ENCODE measurements at places on chromosomes 1 and 21.

GRCh38 chr1:147586414-147586813, 45.1 kb downstream of the BCL9 start:
- DNase-seq, result no peak

GRCh38 chr1:151984313-151984956, 9.2 kb downstream of the S100A10 start:
- no peak for DNase-seq

GRCh38 chr1:22750685-22751051, 40.0 kb downstream of the EPHB2 start:
- no peak for DNase-seq

DNA sequence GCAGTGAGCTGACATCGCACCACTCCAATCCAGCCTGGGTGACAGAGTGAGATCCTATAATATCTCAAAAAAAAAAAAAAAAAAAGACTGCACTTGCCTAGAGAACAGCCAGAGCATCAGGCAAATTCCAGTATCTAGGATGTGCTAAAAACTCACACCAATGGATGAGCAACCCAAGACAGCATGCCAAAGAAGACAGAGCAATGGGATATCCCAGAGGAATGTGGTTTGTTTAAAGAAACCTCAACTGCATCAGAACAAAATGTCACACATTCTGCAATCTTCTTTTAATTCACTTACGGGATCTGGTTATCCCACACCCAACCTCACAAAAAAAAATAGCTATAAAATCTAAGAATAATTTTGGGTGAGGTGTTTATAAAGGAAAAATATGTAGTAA, 7.3 kb downstream of the KCNH1 start:
- DNase-seq, result no peak

DNA sequence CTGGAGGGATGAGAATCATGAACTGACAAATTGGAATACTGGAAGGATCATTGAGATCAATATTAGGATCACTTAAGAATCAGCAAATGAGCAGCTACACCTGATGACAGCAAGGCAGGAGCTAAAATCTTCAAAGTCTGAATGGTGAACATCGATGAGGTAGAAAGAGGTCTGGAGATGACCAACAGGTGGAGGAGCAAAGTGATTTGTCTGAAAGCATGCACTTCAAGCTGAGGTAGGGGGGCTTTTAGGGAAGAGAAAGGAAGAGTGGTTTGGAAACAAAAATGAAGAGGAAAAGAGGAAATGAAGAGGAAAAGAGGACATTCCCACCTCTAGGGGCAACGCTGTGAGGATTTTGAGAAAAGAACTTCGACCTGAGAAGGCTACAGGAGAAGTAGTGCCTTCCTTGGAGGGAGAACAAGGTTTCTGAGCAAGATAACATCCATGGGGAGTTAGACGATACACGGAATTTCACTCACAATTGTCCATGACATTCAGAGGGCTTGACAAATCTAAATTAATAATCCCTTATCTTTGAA, 79.0 kb downstream of the APP start:
- no peak for DNase-seq

DNA sequence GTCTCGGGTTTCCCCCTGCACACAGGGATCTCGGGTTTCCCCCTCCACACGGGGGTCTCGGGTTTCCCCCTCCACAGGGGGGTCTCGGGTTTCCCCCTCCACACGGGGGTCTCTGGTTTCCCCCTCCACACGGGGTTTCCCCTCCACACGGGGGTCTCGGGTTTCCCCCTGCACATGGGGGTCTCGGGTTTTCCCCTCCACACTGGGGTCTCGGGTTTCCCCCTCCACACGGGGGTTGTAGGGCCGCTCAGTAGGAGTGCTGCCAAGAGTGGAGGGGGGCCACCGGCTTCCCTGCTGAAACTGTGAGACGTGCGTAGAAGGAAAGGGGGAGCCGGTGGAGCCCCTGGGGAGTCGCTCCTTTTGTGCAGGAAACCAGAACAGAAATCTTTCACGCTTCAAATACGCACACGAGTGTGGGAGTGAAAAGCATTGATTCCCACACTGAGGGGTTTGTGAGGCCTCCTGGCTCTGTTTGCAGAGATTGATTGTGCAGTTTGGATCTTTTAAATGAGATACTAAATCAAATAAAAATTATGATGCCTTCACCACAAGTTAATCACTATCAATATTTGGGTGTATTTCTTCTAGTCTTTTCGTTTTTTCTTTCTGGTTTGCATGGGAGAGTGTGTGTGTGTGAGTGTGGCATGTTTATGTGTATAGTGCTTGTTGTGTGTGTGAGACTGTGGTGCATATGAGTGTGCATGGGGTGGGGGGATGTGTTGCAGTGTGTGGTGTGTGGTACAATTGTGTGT, 54.3 kb upstream of the TRAPPC10 start:
- no peak for DNase-seq

DNA sequence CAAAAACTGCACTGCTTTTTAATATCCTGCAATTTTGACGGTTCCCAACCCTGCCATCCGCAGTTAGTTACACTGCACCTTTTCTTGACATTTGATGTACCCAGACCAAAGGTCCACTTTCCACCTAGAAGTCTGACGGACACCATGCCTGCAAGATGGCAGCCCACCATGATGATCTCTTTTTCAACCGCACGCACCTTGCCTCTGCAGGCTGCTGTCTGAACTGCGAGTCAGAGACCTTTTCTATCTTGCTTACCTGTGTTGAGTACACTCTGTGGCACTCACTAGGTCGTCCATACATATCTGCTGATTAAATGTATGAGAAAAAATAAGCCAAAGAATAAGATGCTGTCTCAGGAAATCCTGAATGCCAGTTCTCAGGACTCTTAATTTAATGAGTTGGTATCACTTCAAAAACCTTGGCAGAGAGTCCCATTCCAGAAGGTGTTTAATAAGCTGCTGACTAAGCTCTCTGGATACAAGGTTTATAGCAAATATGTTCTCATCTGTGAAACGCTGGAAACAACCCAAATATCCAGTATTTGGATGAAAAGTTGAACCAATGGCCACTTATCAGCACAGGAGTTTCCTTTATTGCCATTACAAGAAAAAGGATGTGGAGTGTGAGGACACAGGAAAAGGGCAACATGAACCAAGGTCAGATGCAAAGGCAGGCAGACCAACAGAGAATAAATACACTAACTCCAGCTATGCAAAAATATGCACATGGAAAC, 37.9 kb downstream of the GNG12 start:
- DNase-seq, result no peak

DNA sequence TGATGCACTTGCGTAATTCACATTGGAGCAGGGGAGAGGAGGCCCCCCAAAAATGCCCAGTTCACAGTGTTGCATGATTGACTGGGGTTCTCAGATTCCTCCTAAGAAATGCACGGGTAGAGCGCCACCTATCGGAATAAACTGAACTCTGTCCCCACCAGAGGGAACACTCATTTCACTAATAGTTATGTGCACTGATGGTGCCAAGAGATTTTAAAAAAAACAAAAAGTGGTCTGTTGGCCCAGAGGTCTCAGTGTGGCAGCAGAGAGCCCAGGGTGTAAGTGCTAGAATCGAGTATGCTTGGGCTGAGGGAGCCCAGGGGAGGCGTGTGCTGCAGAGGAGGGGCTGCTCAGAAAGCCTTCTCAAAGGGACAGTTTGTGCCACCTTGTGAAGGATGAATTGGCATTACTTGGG, 6.9 kb downstream of the PINK1 start:
- DNase-seq, result peak; percentile 34
